ENCODE measurements at places on chromosomes 3 and 15.

DNA sequence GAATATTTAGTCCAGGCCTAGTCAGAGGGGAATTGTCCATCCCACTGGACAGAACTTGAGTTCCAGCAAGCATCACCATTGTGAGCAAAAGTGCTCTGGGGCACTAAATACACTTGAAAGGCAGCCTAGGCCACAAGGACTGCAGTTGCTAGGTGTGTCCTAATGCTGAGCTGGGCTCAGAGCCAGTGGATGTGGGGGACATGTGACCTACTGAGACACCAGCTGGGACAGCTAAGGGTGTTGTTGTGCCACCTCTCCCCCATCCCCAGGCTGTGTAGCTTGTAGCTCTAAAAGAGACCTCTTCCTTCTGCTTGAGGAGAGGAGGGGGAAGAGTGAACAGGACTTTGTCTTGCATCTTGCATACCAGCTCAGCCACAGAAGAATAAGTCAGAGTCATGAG is 120.9 kb downstream of the DTWD1 start:
- DNase-seq = no peak

GRCh38 chr3:120093911-120094775 is at the start of gene GSK3B:
Gene GSK3B, minus strand, starts transcription at chr3:120094447. Its CDS starts 1,013 bp downstream, at chr3:120093434.
- peak; percentile 98 for DNase-seq

DNA sequence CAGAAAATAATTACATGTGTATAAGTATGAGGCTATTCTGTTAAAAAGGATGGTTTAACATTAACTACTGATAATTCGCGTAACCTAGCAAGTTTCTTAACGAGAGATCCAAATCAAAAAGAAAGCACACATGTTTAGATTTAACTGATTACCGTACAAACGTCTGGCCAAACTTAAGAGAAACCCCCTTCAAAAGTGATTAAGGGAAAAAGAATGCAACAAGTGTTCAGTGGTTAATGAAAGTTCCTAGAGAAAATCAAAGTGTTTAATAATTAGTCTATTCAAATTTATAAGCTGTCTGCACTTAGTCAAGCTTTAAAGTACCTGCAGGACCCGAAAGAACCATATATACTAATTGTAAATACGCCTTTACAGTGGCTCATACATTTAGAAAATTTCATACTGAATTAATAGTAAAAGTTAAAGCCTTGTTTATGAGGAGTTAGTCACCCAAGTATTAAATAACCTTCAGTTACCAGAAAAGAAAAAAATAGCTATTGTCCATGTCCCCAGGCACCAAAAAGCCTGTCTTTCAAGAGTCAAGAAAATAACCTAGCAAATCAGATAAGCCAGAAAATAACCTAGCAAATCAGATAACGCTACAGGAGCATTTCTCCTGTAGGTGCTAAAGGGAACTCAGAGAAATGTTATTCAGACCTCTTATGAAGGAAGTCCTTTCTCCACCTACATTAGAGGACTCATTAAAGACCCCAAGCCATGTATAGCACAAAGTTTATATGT is 34.6 kb downstream of the ZNF589 start:
- DNase-seq = no peak

GRCh38 chr3:184816614-184817013 is 4.6 kb downstream of the VPS8 start:
- no peak for DNase-seq

- no peak for DNase-seq
Observed at GRCh38 chr3:128491691-128491940, 1.4 kb downstream of the GATA2 start.

GRCh38 chr3:38564631-38565338 is 68.6 kb downstream of the EXOG start:
- no peak for DNase-seq

- DNase-seq = no peak
Observed at GRCh38 chr3:65975032-65975431, 63.7 kb downstream of the MAGI1 start.

GRCh38 chr3:42061025-42061712 is 30.0 kb upstream of the TRAK1 start:
- DNase-seq = no peak

- no peak for DNase-seq
Observed at GRCh38 chr15:60374209-60374608, 23.6 kb downstream of the ANXA2 start.

Measured in neural crest cell (in vitro differentiated cells).